ENCODE measurements at places on chromosomes 1 and 21. TPM values are rescaled to one million over a fixed set of nuclear protein-coding genes. Genes with fewer than 3 reads are reported as not detected.

TTC39A gene
- not detected for total RNA-seq

DNA sequence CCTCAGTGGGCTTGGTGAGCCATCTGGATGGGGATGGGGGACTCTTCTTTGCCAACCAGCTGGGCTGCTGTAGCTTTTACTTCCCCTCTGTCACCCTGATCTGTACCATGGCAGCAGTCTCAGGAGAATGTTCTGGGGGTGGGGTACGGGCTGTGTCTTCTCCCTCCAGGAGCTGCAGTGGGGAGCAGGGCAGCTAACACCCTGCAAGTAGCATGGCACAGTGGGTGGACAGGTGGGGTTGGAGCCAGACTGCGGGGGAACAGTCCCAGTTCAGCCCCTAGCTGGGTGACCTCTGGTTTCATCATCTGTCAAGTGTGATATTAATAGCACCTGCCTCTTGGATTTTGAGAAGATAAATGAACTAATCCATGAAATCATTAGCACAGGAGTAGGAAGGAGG, 3.1 kb downstream of the NFASC start:
- no peaks in the 10 kb centered on the region for H3K27me3 ChIP-seq
- H3K27ac ChIP-seq = no peak overlapping the region
- no peak overlapping the region for H3K4me3 ChIP-seq
- no peaks in the 10 kb centered on the region for H3K36me3 ChIP-seq
- no peak for DNase-seq
- H3K4me1 ChIP-seq = no peaks in the 10 kb centered on the region

DNA sequence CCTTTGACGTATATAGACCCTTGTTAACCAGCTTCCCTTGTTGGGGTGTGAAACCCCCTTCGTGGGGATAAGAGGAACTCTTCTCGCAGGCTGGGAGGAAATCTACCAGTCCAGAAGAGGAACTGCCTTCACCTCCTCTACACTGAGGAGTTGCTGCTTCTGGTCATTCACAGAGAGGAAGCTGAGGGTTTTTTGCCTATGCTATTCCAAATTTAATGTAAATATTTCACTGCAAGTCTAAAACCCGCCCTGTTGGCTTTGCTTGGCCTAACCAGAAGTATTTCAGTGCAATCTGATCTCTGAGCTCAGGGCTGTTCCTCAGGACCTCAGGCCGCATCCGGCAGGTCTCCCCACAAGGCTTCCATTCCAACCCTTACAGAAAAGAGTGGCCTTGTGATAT, 150.1 kb downstream of the HIVEP3 start:
- no peak overlapping the region for H3K4me3 ChIP-seq
- no peaks in the 10 kb centered on the region for H3K27me3 ChIP-seq
- DNase-seq = no peak
- H3K36me3 ChIP-seq = no peaks in the 10 kb centered on the region

RIT1 gene
- 17.1 TPM for total RNA-seq

ANGPTL3 gene
- not detected for total RNA-seq

MAP3K7CL gene
- total RNA-seq = 6.9 TPM

MROH7 gene
- total RNA-seq = 2.0 TPM

All from ascending aorta (tissue), 2 donors.